CD4-positive, alpha-beta T cell treated with Interferon alpha-2 for 1 hour (primary cell): ENCODE measurements at places on chromosomes 5 and 9.

DNA sequence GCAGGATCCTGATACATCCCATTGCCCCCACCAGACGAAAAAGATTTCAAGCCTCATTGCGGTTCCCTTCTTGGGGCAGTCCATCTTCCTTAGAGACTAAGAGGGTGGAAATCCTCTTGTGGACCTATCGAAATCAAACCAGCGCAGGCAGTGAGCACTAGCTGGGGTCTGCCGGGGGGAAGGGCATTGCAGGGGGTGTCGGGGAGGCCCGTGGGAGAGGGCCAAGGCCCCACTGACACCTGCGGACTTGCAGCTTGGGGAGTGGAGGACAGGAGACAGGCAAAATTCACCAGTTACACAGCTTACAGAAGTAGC lies 522 bp downstream of the BTNL9 start:
- DNase-seq, result no peak

GRCh38 chr5:93616538-93617174 lies 33.6 kb downstream of the NR2F1 start:
- DNase-seq, result no peak

DNA sequence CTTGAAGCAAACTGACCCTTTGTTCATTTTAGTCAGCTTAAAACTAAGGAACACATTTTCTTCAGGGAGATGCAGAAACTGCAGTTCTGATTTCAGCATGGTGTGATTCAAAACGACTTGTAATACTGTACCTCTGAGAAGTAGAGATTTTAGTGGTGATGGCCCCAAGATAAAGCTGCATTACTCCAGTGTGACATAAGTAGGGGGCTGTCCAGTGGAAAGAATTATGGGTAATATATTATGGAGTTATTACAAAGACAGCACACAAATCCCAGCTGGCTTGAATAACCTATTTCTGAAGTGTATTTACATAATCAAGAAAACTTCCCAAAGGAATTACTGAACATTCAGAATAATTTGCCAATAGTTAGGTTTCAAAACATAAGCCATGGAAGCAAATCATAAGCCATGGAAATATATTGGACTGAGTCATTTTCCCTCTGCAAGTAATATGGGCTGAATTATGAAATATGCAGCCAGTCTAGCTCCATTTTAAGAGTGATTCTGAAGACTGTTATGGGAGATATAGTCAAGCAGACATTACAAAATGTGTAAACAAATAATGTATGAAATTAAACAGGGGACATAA lies 133.7 kb upstream of the FBXL17 start:
- DNase-seq, result no peak

DNA sequence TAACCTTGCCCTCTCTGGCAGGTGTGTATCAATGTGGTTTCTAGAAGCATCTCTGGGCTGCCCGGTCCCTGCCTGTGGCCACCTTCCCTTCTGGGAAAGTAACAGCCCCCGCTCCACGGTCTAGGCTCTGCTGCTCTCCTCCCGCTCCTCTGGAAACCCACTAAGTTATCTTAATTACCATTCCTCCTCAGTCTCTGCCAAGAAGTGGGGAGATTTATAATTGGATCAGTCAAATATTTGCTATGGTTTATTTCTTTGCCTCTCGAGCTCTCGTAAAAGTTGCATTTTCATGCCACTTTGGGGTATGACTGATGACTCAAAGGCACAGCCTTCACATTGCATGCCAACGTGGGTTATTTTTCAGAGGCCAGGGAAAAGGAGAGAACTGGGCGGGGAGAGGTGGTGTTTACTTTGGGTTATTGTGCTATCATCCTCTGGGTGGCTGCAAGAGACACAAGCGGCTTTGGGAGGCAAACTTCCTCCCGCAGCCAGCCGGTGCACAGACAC lies 205.3 kb upstream of the WWC1 start:
- DNase-seq, result no peak

- DNase-seq, result no peak
These were observed 79.0 kb upstream of the DAP start for GRCh38 chr5:10839916-10840599.

- no peak for DNase-seq
These were observed 40.5 kb upstream of the TRIO start for GRCh38 chr5:14102666-14103065.

DNA sequence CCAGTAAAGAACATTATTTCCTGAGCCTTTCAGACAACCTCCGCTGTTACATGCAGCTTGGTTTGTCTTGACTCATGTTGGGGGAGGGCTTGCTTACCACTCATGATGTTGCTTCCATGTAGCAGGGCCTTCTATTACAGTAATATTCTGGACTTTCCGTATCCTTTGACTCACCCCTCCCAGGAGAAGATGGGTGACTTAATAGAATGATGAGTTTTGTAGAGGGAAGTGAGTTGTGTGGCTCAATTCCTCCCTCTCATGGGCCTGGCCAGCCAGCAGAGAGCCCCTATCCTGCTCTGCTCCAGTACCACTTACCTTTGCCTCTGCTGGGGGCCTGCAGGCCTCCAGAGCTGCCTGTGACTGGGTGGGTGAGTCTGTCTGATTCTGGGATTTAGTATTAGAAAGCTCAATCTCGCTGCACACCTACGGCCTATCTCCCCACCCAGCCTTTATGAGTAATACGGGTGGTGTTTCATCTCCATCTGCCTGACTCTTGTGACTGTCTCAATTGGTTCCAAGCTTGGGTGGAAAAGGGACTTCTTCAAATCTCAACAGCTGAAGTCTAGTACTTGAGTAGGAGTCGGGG lies 52.6 kb upstream of the KLF9 start:
- DNase-seq, result peak; percentile 12

- DNase-seq, result peak; percentile 93
These were observed 18.0 kb upstream of the STARD4 start for GRCh38 chr5:111530298-111530740.

DNA sequence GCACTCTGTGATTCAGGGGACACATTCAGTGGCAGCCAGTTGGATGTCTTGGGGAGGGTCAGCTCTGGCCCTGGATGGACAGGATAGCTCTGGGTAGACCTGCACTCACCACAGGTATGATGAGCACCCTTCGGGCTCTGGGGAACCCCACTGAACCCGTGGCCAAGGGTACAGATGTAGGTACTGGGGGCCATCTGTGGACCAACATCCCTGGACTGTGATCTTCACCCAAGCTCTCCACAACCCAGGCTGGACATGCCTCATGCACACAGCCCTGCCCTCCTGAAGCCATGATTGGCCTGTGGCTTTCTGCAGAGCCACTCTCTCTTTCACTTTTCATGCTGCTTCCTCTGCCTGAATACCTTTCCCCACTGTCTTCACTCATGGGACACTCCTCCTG lies 15.6 kb upstream of the ACSL6 start:
- DNase-seq, result no peak

GRCh38 chr5:74334762-74335384 lies 305.7 kb downstream of the ENC1 start:
- DNase-seq, result no peak

- DNase-seq, result no peak
These were observed 18.4 kb downstream of the ENG start for GRCh38 chr9:127835991-127836516.

GRCh38 chr5:42889311-42889933 lies 77.7 kb upstream of the SELENOP start:
- DNase-seq, result peak; percentile 69

- DNase-seq, result no peak
These were observed 53.2 kb downstream of the MEF2C start for GRCh38 chr5:88829775-88830174.

- DNase-seq, result peak; percentile 81
These were observed 725 bp downstream of the NDUFB6 start for GRCh38 chr9:32571969-32572899.

- DNase-seq, result no peak
These were observed 39.2 kb upstream of the GCNT4 start for GRCh38 chr5:75091597-75091996.

DNA sequence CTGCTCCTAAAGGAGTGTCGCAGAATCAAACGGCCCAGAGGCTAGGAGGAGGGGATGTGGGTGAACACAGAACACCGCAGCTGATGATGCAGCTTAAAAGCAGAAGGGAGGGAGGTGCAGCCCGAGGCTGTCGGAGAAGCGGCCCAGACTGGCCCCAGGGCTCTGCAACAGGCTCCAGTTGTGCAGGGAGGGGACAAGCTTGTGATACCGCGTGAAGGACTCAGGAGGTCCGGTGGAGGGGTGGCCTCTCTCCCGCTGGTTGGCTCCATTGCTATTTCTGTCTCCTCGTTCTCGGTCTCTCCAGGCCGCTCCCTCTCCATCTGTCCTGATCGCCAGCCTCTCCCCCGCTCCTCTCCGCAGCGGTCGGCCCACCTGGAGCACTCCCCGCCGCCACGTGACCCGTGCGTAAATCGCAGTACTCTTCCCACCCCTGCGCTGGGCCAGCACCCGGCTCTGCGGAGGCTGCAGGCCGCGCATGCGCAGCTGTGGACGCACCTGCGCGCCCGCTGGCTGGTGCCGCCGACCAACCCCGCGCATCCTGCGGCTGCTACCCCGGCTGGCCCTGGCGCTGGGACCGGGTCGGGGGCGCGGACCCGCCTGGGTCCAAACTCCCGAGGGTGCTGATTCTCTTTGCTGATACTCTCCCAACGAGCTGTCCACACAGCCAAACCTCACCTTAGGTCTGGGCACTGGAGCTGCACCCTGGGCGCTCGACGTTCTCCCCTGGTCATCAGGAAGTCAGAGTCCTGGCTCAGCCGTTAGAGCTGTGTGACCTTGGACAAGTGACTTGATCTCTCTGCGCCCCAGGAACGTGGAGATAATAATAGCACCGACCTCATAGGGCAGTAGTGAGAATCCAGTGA lies 3.7 kb upstream of the STXBP1 start:
- DNase-seq, result peak; percentile 75

- no peak for DNase-seq
These were observed 121.0 kb downstream of the MEF2C start for GRCh38 chr5:88761939-88762338.

DNA sequence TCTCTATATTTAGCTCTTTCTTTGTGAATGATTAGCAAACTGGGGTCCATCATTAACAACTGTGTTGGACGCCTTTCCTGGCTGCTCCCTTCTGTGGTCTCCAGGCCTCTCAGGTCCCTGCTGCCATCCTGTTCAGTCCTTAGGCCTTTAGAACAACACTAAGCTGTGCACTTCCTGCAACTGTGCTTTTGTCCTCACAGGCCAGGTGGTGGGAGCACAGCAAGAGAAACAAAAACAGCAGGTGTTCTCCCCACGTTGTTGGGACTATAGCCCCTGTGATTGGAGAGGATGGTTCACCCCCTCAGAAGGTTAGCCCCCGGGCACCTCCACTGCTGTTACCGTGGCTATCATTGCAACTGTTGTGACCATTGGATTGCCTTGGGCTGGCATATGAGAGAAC lies 41.7 kb upstream of the CLINT1 start:
- no peak for DNase-seq

DNA sequence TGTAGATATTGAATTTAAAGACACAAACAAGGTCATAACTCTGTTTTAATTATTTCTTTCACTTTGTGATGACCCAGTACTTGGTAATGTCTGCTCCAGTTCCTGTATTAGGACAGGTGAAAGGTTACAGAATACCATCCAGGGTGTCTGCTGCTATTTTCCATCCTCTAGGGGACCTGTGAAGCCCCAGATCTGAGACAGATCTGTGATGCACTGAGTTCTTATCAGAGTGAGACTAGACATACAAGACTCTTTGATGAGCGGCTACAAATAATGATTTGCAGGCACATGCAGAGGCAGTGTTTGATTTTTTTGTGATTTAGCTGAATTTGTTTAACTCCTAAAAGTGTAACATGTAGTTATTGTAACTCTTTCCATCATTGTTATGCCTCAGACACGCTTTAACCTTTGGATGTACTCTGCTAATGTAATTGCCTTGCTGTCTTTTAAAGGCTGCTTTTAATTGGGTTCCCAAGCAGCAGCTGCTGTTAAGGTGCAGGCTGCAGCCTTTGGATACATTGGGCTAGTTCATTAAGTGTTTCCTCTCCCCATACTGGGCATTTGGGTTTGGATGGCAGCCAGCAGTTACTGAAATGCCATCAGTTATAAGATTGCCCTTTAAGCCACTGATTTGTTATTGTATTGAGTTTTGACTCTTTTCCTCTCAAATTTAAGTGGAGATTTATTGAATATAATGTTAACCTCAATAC lies 63.3 kb downstream of the RASGRF2 start:
- DNase-seq, result no peak

DNA sequence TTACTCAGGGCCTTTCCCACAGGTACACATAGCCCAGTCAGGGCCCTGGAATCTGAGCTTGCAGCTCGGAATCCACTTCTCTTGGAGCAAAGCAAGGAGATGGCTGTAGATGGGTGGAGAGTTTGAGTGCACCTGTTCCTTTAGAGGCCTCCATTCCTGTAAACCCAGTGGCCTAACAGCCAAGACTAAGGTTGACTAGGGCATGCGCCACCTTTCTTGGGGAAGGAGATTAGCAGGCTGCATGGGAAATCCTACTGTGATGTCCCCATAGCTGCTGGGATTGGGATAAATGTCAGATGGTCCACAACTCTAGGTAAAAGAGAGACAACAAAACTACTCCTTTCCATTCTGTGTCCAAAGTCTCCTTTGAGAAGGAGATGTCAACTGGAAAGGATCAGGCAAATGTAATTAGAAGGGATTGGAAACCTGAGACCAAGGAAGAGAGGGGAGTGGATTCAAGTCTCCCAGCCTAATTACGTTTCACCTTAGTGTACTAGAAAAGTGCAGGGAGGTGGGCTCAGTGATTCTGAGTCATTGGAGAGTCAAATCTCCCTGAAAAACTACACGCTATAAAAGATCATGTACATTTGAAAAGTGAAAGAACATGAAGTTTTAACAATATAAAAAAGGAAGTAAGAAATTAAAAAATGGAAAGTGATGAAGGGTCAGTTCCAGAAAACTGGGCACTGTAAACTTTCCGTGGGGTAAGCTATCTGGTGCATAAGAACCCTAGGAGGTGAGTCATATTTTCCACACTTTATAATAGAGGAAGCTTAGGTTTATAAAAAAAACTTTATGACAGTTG lies 104.2 kb downstream of the SEC61B start:
- DNase-seq, result no peak

DNA sequence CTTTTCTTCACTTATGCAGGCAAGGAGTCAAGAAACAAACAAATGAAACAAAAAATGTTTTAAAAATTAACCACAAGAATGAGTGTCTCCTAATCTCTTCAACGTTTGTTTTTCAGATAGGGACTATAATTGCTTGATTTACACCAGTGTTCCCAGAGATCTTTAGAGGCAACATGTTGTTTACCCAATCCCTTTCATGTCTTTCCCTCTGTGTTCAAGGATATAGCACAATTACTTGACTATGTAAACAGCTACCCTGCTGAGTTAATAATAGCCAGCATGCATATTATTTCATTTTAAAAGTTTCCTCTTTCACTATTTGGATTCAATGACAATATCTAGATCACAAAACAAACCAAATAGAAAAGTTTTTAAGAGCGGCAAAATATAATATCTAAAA lies 25.1 kb upstream of the SHISAL2B start:
- DNase-seq, result no peak

GRCh38 chr5:107807431-107807830 lies 136.7 kb upstream of the EFNA5 start:
- no peak for DNase-seq

GRCh38 chr9:81599837-81600236 lies 89.5 kb downstream of the TLE1 start:
- DNase-seq, result no peak
